Kidney glomerular epithelial cell (primary cell): ENCODE measurements at places on chromosomes 16 and 17.
A peak's percentile ranks its signal among the peaks of the same experiment; 100 is the strongest.

DNA sequence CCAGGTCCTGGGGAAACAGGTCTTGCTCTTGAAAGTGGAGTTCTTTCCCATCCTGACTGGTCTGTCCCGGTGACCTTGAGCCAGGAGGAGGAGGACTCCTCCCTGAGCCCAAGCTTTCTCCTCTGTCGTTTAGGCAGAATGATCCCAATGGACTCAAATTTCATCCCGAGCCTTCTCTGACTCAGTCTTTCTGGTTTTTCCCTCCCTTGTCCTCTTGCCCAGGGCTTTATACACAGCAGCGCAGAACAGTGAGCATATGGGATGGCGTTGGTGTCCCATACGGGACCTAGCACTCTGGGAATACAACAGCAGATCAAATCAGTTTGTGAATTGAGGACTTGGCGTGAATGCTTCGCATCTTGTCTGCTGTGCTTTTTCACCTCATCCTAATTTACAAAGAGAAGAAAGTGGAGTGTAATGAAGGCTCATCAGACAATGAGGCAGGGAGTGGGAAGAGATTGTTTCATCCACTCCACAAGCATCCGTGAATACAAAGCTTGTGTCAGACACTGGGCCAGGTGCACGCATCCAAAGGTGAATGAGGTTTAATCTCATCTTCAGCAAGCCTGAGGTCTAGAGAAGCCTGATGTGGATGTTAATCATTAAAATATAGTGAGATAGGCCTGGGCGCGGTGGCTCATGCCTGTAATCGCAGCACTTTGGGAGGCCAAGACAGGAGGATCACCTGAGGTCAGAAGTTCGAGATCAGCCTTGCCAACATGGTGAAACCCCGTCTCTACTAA, 1.1 kb upstream of the XYLT1 start:
- no peak for DNase-seq

- DNase-seq, result no peak
Measured at GRCh38 chr17:82287013-82287867, 13.7 kb upstream of the CSNK1D start.

DNA sequence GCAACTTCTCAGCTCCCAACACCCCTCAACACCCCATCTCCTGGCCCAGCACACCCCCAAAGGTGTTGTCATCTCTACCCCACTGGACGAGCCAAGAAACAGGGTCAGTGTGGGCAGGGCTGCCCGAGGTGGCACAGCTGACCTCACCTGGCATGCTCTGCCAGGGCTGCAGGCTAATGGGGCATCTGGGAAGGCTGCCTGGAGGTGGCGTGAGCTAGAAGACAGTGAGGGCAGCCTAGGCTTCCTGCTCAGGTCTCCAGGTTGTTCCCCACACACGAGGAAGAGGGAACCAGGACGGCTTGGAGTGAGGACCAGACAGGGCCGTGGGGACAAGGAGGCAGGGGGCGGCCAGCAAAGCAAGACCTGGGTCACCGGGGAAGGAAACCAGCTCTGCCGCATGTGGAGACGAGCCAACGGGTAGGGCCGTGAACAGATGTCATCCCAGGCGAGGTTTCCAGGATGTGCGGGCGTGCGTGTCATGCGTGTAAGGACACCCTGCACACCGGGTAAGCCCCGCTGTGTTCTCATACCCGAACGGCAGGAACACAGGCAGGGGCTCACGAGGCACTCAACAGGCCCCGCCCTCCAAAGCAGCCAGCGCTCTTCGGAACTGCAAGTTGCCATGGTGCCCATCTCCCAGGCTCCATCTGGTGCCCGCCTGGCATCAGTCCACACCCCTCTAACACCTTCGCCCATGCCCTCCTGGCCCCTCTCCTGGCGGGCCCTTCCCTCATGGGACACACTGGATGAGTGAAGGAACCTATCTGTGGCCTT, 29.6 kb upstream of the PVALEF start:
- DNase-seq, result no peak

DNA sequence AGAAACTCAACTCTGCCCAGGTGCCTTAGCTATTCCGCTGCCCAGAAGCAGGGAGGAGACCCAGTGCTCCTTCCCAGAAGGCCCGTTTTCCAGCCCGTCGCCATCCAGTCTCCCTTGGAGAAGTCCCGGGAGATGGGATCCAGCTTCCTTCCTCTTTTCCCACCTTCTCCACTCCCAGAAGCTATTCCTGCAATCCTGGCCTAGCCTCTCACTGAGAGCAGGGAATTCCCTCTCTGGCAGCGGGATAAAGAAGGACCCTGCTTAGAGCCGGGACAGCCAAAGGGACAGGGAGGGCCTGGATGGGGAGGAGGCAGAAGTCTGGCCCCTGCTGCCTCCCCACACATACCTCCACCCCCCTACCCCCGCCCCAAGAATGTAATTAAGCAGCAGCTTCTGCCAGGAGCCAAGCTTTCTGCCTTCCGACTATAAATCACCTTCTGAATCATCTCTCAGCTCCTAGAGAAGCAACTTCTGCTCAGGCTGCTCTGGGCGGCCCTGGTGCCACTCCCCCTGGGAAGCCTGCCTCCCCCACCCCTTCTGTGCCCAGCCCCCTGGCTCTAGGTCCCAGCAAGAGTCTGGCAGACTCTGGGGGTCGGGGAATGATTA, 6.4 kb downstream of the WNT3 start:
- peak; percentile 91 for DNase-seq

DNA sequence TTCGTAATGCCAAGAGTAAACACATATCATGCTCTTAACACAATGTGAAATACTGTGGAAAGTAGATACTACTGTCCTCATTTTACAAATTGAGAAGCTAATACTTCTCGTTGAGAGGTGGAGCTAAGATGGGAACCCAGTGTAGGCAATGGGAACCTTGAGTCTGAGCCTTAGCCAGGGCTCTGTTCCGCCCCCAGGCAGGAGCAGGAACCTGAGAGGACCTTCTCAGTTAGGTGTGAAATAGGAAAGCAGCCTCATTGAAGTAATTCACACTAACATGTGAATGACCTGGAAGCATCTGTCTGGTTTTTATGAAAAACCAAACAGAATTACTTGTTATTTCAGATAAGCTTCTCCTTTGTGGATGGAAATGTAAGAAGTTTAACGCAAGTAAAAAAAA, 62.6 kb upstream of the RBFOX1 start:
- DNase-seq, result no peak

- DNase-seq, result no peak
Measured at GRCh38 chr17:58091024-58091567, 7.9 kb downstream of the DYNLL2 start.

GRCh38 chr17:1275962-1276736, 3.3 kb upstream of the TRARG1 start:
- peak; percentile 27 for DNase-seq

GRCh38 chr17:82603981-82604448, 44.2 kb downstream of the WDR45B start:
- DNase-seq, result no peak

DNA sequence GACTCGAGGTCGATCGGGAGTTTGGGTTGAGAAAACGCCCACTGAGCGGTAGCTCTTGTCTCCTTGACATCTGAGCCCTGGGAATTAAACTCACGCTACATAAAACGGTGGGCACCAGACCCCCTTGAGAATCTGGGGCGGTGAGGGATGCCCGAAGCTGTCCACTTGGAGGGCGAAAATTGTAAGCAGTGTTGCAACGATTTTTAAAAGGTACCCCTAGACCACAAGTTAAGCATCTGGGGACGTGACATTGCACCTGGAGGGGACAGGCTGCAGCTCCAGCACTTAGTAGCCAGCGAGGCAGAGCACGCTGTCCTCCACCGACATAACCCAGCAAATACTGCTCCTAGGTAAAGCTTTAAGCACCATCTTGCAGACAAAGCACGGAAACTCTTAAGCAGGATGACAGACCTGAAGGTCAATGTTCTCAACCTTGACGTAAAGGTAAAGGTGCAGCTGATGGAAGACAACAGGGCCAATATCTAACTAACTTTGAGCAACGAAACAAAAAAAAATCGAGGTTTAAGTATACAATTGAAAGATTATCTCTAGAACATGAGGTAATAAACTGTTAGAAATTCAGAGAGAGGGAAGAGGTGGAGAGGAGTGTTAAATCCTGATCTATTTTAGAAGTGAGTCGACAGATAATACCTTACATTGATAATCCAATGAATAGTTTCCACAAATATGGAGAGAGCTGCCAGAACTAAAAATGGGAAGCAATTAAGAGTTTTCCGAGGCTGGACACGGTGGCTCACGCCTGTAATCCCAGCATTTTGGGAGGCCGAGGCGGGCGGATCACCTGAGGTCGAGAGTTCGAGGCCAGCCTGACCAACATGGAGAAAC, 921 bp upstream of the CDR2 start:
- no peak for DNase-seq

GRCh38 chr16:12354296-12354833, 377.8 kb downstream of the SNX29 start:
- DNase-seq, result no peak

DNA sequence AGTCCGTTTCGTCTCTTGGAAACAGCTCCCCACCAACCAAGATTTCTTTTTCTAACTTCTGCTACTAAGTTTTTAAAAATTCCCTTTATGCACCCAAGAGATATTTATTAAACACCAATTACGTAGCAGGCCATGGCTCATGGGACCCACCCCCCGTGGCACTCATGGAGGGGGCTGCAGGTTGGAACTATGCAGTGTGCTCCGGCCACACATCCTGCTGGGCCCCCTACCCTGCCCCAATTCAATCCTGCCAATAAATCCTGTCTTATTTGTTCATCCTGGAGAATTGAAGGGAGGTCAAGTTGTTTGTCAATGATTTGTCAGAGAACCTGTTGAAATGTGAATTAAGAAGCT, 48.2 kb downstream of the IL21R start:
- DNase-seq, result no peak

GRCh38 chr17:792277-792676, 10.1 kb downstream of the MRM3 start:
- DNase-seq, result no peak

DNA sequence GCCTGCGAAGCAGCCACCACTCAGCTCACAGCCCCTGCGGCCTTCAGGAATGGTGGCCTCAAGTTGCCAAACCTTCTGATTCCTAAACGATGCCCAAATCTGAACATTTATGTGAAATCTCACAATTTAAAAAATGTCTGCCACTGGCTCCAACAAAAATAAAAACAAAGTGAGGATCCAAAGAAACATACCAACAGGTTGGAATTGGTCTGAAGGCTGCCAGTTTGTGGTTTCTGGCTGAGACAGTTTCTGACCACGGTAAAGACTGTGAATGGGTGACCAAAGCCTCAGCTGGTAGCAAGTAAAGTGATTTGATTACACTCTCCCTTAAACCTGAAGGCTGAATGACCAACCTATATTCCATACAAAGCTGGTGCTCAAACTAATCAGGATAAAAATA, 24.9 kb downstream of the LITAFD start:
- DNase-seq, result no peak

- DNase-seq, result no peak
Measured at GRCh38 chr17:63774969-63775265, 947 bp downstream of the DDX42 start.

DNA sequence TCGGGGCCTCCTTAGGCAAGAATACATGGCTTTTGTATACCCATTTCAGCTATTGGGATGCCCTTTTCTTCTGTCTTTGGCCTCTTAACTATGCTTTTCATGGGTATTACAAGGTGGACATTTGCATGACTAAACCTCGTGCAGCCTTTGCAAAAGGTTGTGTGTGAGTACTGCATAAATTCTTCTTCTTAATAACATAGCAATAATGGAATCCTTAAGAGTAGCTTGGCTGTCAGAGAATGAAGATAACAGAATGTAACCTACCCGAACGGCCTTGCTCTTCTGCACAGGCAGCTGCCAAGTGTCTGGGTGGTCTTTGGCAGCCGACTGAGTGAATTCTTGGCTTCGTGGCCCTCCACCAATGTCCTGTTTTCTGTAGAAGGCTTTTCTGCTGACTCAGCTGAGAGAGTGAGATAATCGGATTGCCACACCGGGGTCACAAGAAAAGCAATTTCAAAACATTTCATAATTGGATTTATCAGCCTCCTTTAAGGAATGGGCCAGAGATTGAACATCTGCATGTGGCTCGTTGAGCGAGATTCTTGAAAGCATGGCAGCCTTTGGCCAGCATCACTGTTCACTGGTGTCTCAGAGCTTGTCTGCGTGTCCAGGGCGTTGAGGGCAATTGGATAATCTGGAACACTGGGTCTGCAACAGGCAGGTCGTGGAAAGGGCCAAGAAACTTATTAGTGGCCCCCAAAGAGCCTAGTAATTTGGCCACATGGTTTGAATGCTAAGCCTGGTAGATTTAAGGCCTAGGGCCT, 13.4 kb downstream of the IRF8 start:
- DNase-seq, result no peak

DNA sequence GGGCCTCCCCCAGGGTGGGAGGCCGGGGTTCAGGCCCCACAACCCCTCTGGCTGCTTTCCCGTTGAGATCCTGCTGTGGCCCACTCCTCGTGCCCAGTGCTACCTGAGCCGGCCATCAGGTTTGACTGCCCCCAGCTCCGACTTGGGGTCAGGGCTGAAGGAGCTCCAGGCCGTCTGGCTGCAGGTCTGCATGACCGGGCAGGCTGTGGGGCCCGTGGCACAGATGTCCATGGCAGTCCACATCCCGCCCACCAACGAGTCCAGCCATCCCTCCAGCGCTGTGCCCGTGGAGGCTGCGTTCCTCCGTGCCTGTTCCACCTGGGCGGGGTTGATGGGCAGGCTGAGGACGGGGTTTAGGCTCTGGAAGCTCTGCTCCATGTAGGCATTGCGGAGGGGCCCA, 362.2 kb downstream of the XYLT1 start:
- DNase-seq, result no peak

DNA sequence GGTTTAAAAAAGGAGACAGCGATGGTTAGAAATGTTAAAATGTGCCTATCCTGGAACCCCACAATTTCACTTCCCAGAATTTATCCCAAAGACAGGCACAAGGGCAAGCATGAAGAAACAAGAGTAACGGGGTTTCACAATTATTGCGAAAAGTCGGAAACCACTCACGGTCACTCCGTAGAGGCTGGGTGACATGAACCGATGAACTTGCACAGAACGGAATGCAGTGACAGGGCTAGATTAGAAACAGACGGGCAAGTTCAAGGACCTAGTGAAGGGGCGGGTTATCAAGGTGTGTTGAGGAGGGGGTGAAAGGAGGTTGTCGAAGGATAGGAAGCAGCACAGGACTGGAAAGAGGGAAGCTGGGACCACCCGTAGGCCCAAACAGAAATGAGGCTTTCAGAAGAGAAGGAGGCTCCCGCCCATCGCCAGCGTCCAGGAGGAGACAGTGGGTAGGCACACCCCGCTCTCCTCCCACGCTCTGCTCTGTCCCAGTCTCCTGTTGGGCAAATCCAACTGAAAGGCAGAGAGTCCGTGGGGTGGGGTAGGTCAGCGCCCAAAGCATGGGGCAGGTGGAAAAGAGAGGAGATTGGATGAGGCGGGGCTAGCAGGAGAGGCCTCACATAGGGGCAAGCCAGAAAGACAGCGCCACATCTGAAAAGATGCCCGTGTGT, 47.4 kb upstream of the JPH3 start:
- no peak for DNase-seq

- DNase-seq, result peak; percentile 56
Measured at GRCh38 chr17:81601525-81602120, 35.3 kb downstream of the NPLOC4 start.

- DNase-seq, result no peak
Measured at GRCh38 chr17:56851008-56851407, 17.1 kb downstream of the DGKE start.

DNA sequence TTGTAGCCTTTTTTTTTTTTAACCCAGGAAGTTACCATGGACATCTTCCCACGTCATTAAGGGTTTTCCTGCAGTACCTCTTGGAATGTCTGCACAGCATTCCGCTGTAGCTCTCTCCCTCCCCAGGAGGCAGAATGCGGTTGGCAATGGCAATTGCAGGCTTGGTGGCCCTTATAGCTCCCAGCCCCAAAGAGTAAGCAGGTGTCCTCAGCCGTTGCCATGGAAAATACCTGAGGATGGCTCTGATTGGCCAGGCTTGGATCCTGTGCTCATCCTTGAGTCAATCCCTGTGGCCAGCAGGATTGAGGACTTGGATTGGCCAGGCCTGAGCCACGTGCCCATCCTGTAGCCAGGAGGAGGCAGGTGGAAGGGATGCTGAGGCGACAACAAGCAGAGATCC, 15.5 kb upstream of the TIMP2 start:
- peak; percentile 45 for DNase-seq
